ENCODE measurements at places on chromosomes 4 and X. TPM values are rescaled to one million over a fixed set of nuclear protein-coding genes. Genes with fewer than 3 reads are reported as not detected.

GRCh38 chr4:150283689-150284088, 205.4 kb downstream of the DCLK2 start:
- no peak for ATAC-seq

DNA sequence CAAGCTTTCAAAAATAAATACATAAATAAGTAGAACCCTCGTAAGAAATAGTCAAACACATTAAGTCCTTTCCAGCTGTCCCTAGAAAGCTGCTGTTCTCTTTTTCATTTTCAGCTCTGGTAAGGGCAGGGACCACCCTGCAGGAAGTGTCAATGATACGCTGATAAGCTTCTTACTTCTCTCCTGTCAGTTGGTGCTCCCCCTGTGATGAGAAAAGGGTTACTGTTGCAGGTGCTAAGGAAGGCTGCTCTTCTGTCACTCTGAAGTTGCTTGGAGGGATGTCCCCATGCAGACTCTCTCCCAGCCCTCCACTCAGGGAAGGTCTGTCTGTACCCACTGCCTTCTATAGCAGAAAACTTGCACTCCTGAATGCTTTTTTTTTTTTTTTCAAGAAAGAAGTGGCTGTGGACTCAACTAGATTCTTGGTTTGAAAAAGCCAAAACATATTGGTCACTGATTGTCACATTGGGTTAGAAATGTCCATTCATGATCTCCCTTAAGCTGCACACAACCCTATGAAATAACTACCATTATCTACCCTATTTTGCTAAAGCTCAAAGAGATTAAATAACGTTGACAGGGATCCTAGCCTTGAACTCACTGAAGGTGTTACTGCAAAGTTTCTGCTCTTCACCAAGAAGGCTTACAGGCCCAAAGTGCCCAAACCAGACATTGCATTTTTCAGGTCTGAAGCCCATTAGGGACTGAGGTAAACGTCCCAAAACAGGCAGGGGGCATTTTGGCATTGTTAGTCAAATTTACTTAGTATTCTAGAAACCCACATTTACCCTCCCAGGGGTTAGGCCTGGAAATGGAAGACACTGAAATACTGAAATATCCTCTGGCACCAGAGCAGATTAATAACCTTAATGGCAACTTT, 1.2 kb downstream of the CXCL3 start:
- ATAC-seq, result no peak

GRCh38 chrX:105260291-105261043, 40.0 kb upstream of the TEX13A start:
- ATAC-seq, result no peak

DNA sequence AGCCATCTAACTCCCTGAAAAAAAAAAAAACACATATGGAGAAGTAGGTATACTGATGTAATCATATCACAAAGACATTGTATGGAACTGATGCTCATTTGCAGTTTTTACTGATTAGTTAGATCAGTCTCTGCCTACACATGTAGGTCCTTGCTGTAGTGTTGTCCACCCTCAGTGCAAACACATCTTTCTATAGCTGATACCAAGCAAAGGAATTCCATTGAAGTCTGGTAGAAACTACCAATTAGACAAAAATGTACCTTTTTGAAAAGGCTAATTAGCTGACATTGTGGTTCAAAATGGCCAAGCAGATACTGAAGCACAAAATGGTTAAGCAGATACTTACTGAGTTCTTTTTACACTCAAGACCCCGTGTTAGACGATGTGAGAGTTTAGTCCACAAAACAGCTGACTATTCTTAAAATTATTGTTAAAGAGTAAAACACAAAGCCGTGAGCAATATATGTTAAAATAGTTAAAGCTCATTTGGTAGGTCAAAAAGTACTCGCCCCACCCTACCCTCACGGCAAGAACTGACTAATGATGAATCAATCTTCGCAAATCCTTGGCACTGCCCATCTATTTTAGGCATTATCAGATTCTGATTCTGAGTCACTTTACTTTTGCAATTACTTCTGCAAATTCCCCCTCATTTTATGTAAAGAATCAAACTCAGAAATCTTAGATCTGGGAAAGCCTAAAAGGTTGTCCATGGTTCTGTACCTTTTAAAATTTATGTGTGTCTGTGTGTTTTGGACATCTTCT, 40.4 kb downstream of the COL4A6 start:
- peak; percentile 68 for ATAC-seq

DNA sequence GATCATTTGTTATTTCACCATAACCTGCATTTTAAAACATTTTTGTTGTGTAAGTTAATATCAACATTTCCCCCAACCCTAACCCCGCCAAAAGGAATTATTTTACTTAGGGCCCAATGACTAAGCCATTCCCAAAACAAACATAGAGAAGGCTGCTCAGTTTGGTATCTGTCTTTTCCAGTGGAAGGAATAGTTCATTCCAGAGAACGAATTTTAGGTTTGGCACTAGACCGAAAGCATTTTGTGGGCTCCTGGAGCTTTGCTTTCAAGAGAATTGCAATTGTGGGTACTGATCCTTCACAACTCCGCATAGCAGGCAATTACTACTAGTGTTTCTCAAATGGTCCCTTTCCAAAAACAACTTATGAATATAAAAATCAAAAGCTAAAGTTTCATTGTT, 226.7 kb upstream of the MAD2L1 start:
- ATAC-seq, result no peak

DNA sequence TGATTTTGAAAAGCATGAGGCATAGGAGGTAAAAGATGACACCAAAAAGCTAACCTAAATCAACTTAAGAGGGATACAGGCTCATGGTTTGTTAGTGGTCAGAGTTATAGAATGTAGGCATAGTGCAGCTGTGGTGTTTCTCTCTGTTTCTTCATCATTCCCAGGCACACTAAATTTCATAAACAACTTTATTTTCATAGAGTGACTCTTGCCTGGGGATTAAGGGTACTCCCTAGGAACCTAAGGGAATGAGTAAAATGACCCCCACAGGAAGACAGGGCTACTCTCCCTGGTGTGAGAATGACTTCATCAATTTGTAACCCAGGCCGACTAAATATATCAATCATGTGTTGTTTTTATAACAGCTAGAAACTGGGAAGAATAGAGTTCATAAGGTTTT, 11.1 kb downstream of the FABP2 start:
- no peak for ATAC-seq

DNA sequence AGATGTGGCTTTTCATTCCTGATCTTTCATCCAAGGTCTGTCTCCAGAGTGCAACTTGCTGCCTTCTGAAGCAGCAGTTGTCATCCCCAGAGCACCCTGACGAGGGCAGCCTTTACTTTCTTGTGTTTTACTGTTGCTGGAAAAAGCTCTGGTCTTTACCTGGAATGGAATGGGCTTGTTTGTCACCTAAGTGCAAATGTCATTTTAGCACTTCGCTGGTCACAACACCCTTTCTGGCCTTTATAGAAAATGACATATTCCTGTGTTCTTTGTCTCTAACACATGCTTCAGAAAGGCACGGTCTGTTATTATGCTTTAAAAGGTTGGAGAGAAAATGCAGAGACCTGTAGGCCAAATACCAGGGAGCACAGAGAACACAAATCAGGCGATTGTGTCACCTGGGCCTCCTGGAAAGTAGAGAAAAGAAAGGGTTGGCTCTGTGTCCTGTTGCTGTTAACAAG, 332.7 kb upstream of the IGFBP7 start:
- ATAC-seq, result peak; percentile 53

DNA sequence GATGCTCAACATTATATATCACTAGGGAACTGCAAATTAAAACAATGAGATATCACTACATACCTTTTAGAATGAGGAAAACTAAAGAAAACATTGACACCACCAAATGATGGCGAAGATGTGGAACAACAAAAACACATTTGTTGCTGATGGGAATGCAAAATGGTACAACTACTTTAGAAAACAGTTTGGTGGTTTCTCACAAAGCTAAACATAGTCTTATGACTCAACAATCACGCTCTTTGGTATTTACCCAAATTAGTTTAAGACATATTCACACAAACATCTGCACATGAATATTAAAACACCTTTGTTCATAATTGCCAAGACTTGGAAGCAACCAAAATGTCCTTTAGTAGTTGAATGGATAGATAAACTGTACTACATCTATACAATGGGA, 53.2 kb downstream of the USO1 start:
- ATAC-seq, result no peak

GRCh38 chr4:114807357-114807756, 208.8 kb downstream of the UGT8 start:
- no peak for ATAC-seq

DNA sequence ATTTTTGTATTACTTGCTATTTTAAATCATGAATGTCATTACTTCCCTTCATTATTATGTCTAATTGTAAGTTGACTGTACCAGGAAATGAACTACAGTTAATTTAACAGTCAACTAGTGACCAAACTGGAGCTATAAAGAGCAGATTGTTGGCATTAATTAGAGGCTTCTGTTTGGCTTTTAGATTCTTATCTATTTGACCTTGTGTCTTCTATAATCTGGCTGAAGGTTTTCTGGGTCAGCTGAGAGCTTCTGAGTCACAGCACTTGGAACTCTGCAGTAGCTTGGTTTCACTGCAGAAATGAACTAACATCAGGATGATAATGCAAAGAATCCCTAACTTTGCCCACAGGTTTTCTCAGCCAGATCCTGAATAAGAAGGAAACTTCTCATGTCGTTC, 169.2 kb upstream of the LEF1 start:
- ATAC-seq, result no peak

GRCh38 chr4:153008578-153009199, 72.6 kb downstream of the FHDC1 start:
- no peak for ATAC-seq

DNA sequence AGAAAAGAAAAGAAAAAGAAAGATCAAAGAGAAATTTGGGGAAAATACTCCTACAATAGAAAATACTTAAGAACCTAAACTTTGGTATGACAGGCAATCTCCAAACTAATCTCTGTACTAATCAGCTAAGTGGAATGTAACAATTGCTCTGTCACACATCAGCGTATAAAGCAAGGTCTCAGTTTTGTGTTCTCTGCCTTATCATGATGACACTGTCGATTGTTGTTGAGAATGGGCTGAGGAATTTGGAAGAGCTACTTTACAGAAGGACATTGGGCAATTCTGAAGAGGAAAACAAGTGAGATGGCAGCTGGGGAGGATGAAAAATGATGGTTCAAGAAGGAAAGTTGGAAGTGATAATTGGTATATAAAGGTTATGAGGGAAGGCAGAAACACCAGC, 486.0 kb upstream of the HTR2C start:
- ATAC-seq, result no peak

GRCh38 chr4:65502131-65502701, 168.1 kb downstream of the EPHA5 start:
- no peak for ATAC-seq

F9 gene
- total RNA-seq, result not detected

RBM47 gene
- 70.6 TPM for total RNA-seq

SCML1 gene
- 4.8 TPM for total RNA-seq

DRD5 gene
- total RNA-seq, result not detected

GPRASP2 gene
- total RNA-seq, result 3.1 TPM

RNF150 gene
- total RNA-seq, result 1.6 TPM

STEEP1 gene
- total RNA-seq, result 13.5 TPM

NHS gene
- 2.5 TPM for total RNA-seq
